Activated effector memory CD4-positive, alpha-beta T cell treated with anti-CD3 and anti-CD28 coated beads, Interleukin-2, amount 50 U/mL, for 16 hours (primary cell): ENCODE measurements at places on chromosomes 13 and 19.

GRCh38 chr13:25490236-25490635, 118.5 kb downstream of the ATP8A2 start:
- no peak for DNase-seq

GRCh38 chr19:28297586-28298157, 915.3 kb downstream of the UQCRFS1 start:
- DNase-seq: no peak

DNA sequence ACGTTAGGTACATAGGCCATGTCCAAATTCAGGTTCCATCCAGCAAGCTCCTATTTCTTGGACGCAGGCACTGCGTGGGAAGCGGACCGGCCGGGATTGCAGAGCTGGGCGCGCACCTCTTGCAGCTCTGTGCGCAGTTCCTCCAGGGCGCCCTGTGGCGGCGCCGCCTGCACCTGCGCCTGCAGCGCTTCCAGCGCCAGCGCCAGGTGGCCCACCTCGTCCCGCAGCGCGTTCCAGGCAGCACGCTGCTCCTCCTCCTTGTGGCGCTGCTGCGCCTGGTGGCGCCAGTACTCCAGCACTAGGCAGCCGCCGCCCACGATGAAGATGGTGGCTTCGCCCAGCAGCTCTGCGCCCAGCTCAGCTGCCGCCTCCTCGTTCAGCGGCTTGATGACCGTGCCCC, 31.1 kb downstream of the OPA3 start:
- DNase-seq: no peak

- no peak for DNase-seq
Observed at GRCh38 chr13:113607056-113607888, 22.7 kb downstream of the TFDP1 start.

DNA sequence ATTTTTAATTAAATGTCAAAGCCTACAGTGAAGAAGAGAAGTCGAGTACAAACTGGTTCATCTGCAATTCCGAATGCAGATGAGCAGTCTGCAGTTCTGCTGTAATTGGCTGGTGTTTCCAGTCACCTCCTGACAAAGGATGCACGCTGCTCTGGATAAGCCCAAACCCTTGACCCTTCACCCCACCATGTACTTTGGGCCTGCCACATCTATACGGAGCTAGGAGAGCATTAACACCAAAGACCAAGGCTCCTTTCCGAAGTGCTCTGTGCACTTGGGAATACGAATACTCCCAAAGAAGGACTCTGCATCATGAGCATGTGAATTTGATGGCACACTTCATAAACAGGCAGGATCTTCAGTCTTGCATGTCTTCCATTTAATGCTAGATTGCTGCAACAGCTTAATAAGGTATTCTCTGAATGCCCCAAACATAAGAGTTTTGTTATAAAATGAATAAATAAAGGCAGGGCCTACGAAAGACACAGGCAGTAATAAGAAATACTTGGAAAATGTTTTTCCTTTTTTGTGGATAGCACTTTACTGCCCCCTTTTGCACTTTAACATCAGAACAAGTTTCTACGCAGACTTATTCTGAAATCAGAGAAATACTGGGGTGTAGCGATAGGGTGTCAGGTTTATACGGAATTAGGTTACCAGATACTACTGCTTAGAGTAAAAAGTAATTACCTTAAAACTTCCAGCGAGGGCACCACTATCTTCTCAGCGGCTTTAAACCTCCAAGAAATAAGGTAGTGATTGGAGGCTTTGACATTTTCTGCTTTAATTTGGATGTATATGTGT, 15.0 kb downstream of the EFNB2 start:
- DNase-seq: no peak

- DNase-seq: peak; percentile 92
Observed at GRCh38 chr19:46748325-46749109, 2.3 kb upstream of the STRN4 start.

DNA sequence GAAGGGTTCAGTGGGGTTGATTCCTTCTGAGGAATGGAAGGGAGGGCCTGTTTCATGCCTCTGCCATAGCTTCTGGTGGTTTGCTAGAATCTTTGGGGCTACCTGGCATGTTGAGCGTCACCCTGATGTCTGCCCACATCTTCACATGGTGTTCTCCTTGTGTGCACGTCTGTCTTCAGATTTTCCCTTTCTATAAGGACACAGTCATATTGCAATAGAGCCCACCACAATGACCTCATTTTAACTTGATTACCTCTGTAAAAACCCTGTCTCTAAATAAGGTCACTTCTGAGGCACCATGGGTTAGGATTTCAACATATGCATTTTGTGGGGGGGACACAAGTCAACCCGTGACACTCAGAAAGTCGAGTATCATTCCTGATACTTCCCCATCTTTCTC, 257.9 kb downstream of the COG6 start:
- DNase-seq: no peak

DNA sequence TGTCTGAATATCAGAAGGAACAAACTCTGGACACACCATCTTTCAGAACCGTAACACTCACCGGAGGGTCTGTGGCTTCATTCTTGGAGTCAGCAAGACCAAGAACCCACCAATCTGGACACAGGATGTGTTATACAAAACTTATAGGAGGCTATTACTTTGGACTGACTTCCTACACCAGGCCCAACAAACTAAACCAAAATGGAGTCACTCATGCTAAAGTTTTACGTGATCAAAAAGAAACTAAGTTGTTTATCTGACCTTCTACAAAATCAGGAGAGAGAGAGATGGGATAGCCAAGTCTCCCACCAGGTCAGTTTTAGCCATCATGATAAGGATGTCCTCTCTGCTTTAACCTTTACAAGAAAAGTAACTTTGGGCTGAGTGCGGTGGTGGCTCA, 3.2 kb upstream of the RAB11B start:
- DNase-seq: no peak

DNA sequence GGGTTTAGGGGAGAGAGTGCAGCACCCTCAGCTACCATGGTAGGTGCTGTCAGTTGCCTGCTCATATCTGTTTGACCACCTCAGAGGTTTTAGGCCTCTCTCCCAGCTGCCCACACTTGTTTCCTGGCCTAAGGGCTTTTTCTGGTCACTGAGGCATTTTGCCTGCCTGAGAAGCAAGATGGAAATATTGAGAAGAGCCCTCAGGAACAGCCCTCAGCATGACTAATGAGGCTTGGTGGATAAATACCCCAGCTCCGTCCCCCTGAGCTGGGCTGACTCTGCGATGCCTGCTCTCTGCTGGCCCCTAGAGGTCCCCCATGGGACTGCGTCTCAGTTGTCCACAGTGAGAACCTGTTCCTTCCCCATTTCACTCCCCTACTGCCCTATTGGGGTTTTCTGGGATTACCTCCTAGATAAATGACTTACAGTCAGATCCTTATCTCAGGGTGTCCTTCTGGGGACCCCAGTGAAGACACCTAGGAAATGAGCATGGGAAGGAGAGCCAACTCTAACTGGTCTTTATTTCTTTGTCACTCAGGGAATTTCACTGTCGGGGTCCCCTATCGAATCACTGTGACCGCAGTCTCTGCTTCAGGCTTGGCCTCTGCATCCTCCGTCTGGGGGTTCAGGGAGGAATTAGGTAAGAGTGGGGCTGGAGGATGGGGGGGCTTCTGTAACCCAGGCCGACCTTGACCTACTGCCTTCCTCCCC, 13.3 kb downstream of the PALM3 start:
- DNase-seq: peak; percentile 91

DNA sequence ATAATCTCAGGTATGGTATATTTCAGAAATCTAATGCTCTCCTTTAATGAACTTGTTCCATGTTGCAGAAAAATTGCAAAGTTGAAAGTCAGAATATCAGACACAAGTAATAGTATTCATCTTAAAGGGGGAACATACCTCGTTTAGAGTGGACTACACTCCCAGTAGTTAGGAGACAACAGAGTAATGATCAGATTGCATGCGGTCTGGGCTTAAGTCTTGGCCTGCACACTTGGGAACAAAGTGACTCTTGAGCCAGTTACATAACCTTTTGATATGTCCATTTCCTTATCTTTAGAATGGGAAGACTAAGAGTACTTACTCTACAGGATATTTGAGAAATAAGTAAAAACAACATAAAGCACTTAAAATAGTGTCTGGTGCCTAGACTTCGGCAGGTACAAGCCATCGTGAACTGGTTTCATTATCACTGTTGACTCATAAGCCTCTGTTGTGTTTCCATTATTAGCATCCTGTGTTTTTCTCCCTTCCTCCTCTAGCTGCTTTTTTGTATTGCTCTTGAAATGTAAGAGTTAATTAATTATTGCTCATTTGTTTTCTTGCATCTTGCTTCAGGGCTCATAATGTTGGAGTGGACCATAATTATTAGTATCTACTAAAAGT, 53.0 kb downstream of the DPY19L3 start:
- DNase-seq: no peak

GRCh38 chr19:35247526-35248309, 1.1 kb upstream of the LSR start:
- DNase-seq: peak; percentile 87

DNA sequence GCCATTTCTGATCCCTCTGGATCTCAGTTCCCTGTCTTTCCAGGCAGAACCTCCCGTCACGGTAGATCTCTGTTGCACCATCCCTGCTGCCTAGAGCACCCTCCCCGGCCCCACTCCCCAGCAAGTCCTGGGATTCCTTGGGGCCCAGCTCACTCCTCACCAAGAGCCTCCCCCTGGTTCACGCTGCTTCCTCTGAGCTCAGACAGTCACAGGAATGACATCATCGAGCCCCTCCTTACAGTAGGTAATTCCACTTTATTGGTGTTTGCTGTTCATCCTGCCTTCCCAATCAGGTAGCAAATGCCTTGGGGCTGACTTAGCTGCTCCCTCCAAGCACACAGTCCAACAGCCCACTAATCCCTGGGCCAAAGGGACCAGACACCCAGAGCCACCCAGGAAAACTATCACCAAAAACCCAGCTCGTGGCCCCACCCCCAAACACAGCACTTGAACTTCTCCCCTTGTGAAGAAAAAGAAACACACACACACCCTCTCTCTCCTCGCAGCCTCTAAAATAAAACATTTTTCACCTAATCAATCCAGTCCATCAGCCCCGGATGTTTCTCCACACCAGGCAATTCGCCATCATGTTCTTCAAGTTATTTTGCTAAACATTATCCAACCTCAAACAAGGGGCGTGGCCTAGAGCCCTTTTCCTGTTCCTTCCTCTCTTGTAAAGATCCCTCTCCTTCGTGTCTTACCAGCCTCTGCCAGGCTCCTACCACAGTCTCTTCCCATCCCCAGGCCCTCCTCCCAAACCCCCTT, 2.5 kb downstream of the NAPA start:
- no peak for DNase-seq

GRCh38 chr13:31433207-31433606, 233.4 kb downstream of the B3GLCT start:
- no peak for DNase-seq

GRCh38 chr19:42323473-42323851, 2.0 kb upstream of the MEGF8 start:
- no peak for DNase-seq

- DNase-seq: no peak
Observed at GRCh38 chr13:51221108-51221507, 1.1 kb upstream of the FAM124A start.

GRCh38 chr13:67758975-67759374, 528.8 kb upstream of the PCDH9 start:
- no peak for DNase-seq

DNA sequence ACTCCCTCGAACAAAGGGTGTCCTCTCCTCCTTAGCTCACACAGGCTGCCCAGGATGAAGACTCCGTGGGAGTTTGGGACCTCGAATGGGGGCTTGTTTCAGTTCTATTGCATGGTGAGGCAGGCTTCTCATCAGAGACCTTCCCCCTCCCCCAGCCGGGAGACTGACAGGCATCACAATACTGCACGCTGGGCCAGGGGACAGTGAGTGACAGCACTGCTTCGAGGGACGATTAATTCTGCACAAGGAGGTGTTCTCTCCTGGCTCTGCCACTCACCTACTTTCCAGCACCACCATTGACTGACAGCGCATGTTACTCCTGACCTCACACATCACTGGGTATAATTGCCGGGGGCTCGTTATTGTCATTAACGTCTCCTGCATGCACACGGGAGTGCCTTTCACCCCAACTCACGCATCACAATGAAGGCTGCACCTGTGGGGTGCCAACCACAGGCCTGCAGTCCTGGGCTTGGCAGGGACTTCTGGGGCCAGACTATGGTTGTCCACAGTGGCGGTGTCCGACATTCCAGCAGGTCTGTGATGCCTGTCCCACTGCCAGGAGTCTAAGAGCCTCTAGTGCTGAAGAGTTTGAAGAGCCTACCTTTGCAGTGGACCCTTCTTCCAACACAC, 412.2 kb upstream of the TSHZ3 start:
- DNase-seq: no peak

- DNase-seq: peak; percentile 56
Observed at GRCh38 chr19:41848666-41849065, 3.8 kb downstream of the DMRTC2 start.

DNA sequence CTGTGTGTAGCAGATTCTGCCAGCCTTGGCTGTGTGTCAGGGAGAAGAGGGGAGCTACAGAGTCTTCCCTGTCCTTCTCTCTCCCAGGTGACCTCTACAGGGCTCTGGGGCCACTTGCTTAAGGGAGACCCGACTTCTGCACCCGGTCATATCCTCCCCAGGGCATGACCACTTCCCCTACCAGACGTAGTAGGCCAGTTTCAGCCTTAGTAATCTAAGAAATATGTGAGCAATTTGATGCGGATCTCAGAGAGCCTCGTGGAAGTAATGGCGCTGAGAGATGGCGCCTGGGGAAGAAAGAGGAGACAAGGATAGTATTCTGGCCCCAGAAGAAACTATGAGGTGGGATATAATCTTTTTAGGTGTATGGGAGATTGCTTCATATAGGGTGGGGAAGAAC, 41.9 kb downstream of the NFIX start:
- no peak for DNase-seq

DNA sequence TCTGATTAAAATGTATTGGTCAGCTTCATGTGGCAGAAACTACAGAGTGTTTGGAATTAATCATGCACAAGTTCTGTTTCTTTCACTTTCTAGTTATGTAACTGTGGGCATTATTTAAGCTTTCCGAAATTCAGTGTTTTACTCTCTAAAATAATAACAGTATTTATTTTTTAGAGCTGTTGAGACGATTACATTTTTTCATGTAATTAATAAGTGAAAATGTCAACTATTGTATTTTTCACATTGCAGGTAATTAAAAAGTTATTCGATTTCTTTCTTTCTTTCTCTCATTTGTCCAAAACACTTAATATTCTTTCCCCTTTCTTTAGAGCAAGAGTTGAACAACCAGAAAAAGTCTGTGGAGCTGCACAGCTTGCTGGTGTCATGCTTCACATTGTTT, 559.4 kb upstream of the PCDH20 start:
- DNase-seq: no peak
